ENCODE measurements at places on chromosomes 6 and 20. TPM values are rescaled to one million over a fixed set of nuclear protein-coding genes. Genes with fewer than 3 reads are reported as not detected.

- H3K36me3 ChIP-seq = no peaks in the 10 kb centered on the region
- no peaks in the 10 kb centered on the region for H3K27me3 ChIP-seq
- H3K4me3 ChIP-seq = no peak overlapping the region
- DNase-seq = no peak
These were observed 41.7 kb downstream of the PTCHD4 start for GRCh38 chr6:48069280-48069679.

GRCh38 chr20:32970115-32970972, 33.9 kb downstream of the SUN5 start:
- peak overlapping the region; percentile 42 for H3K4me3 ChIP-seq
- peaks cover 92% of the 10 kb centered on the region for H3K4me1 ChIP-seq
- H3K36me3 ChIP-seq = no peaks in the 10 kb centered on the region

Gene LTA
- polyA plus RNA-seq = 31.1 TPM

DNA sequence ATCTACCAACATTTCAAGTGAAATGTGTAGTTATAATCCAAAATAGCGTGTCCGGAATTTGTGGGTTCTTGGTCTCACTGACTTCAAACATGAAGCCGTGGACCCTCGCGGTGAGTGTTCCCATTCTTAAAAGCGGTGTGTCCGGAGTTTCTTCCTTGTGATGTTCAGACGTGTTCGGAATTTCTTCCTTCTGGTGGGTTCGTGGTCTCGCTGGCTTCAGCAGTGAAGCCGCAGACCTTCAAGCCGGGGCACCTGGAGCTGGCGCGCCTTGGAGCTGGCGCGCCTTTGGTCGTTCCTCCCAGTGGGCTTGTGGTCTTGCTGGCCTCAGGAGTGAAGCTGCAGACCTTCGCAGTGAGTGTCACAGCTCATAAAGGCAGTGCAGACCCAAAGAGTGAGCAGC, 291.5 kb upstream of the EYS start:
- no peak for DNase-seq
- no peaks in the 10 kb centered on the region for H3K27me3 ChIP-seq
- no peaks in the 10 kb centered on the region for H3K4me1 ChIP-seq
- H3K4me3 ChIP-seq = no peak overlapping the region
- no peaks in the 10 kb centered on the region for H3K36me3 ChIP-seq

DNA sequence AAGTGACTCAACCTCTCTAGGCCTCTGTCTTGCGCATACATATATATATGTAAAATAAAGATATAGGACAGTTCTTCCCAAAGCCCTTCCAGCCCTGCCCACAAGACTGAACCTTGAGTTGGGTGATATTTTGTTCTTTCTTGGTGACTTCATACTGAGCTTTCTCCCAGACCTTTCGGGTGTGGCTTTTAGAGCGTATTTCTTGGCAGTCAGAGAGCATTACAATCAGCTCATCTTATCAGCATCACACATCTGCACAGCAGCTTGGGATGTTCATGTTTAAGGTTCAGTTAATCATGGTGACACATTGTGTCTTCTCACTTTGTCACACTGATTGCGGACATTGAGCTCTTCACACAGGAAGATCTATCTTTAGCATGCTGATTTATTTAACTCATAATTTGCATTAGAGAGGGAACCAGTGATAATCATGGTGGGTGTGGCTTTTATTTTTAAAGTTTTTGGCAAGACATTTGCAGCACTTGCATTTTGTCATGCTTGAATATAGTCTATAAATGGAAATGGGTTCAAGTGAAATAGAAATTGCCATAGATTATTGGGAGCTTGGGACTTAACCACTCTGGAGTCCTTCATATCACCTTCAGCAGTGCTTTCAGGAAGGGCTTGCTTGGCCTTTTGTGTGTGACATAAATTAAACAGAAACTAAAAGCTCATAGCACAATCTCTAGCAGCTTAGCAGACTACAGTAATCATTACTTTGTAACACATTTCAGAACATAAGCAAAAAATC, 8.3 kb downstream of the KIF3B start:
- no peaks in the 10 kb centered on the region for H3K27me3 ChIP-seq
- H3K4me1 ChIP-seq = peaks cover 34% of the 10 kb centered on the region
- H3K36me3 ChIP-seq = no peaks in the 10 kb centered on the region
- H3K4me3 ChIP-seq = no peak overlapping the region
- peak overlapping the region; percentile 60 for H3K27ac ChIP-seq

Gene EEF1E1
- polyA plus RNA-seq = 52.8 TPM

DNA sequence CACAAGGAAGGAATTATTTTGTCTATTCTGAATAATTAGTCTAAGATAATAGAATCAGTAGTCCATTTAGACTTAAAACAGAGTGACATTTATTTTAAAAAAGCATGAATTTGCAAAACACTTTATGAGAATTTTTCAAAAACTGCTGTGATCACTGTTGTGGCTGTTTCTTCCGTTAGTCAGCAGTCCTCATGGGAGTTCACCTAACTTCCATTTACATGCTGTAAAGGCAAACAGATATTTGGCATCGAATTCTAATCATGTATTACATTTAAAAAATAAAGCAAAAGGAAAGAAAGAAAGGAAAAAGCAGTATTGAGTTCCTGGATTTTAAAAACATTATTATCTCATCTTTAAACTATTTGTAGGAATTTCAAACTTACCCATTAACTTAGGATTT, 111.8 kb downstream of the MTHFD1L start:
- no peak overlapping the region for H3K27ac ChIP-seq
- no peaks in the 10 kb centered on the region for H3K36me3 ChIP-seq
- H3K4me1 ChIP-seq = no peaks in the 10 kb centered on the region
- no peaks in the 10 kb centered on the region for H3K27me3 ChIP-seq
- H3K4me3 ChIP-seq = no peak overlapping the region

- no peaks in the 10 kb centered on the region for H3K36me3 ChIP-seq
- H3K27me3 ChIP-seq = no peaks in the 10 kb centered on the region
- H3K4me3 ChIP-seq = no peak overlapping the region
- no peak overlapping the region for H3K27ac ChIP-seq
These were observed 7.1 kb upstream of the ADGRG6 start for GRCh38 chr6:142294679-142295078.

- no peaks in the 10 kb centered on the region for H3K4me1 ChIP-seq
- no peaks in the 10 kb centered on the region for H3K27me3 ChIP-seq
- no peaks in the 10 kb centered on the region for H3K36me3 ChIP-seq
- no peak for DNase-seq
- H3K4me3 ChIP-seq = no peak overlapping the region
These were observed 43.6 kb upstream of the FAM83B start for GRCh38 chr6:54802775-54803634.

DNA sequence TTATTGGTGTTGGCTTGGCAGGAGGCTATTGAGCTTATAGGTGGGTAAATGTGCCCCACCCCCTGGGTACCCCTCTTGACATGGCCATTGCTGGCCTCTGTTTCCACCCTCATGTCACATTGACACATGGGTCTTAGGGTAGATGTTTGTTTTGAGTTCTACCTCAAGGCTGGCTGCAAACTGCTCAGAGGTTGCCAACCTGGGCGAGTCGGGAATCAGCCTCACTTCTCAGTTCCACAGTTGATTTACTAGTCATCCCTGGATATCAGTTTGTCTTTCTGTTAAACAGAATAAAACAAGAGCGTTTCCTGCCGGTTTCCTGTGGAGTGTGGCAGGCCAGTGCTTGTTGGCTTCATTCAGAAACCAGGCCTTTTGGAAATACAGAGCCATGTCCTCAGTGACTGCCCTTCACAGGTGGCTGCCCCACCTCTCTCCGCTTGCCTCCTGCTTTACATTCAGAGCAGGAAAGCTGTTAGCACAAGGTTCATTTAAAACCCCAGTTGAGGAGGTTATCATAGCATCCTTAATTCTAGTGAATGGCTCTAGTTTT, 105.6 kb downstream of the TCP11 start:
- H3K27me3 ChIP-seq = no peaks in the 10 kb centered on the region
- H3K36me3 ChIP-seq = no peaks in the 10 kb centered on the region
- H3K27ac ChIP-seq = no peak overlapping the region
- H3K4me1 ChIP-seq = no peaks in the 10 kb centered on the region
- no peak for DNase-seq

Gene PRIM2
- polyA plus RNA-seq = 8.3 TPM
